ENCODE measurements at places on chromosomes 3 and 15.

- DNase-seq, result no peak
Measured at GRCh38 chr3:100893108-100893507, 100.1 kb downstream of the ABI3BP start.

GRCh38 chr15:58387130-58387529 is 44.7 kb upstream of the LIPC start:
- DNase-seq, result no peak

DNA sequence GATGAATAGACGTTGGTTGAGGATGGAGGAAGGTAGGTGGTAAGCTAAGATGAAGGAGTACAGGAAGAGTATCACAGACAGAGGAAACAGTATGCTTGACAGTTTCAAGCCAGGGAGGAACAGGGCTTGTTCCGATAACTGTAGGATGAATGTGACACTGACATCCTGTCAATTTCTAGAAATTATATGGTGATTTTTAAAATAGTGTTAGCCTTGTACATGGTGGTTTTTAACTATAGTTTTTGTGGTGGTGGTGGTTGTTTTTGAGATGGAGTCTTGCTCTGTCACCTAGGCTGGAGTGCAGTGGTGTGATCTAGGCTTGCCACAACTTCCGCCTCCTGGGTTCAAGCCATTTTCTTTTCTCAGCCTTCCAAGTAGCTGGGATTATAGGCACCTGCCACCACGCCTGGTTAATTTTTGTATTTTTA is 92.8 kb downstream of the FNDC3B start:
- no peak for DNase-seq

GRCh38 chr3:77247061-77247460 is 207.2 kb downstream of the ROBO2 start:
- no peak for DNase-seq

DNA sequence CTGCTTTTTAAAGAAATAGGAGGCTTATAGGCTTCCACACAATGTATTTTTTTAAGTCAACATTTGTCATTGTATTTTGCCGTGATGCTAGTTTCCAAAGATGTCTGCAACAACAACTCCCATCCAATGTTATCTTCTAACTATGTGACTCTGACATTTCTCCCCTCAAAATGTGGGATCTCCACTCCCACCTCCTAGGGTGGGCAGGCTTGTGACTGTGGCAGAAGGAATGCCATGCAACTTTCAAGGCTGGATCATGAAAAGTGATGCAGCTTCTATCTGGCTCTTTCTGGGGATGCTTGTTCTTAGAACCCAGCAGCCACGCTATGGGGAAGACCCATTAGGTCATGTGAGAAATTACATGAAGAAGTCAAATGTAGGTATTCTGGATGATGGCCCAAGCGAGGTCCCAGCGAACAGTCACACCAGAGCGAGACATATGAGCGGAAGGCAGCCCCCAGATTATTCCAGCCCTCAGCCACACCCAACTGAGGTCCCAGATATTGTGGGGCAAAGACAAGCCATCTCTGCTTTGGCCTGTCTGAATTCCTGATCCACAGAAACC is 124.3 kb downstream of the BDH1 start:
- no peak for DNase-seq

GRCh38 chr3:42277676-42278075 is 11.7 kb upstream of the CCK start:
- no peak for DNase-seq

- DNase-seq, result no peak
Measured at GRCh38 chr3:53819163-53819868, 26.9 kb downstream of the CHDH start.

GRCh38 chr15:35218215-35218614 is 133.1 kb upstream of the NANOGP8 start:
- DNase-seq, result no peak

- no peak for DNase-seq
Measured at GRCh38 chr3:142232340-142232739, 7.0 kb upstream of the GK5 start.

GRCh38 chr3:136543385-136543784 is 208.8 kb downstream of the STAG1 start:
- DNase-seq, result no peak

DNA sequence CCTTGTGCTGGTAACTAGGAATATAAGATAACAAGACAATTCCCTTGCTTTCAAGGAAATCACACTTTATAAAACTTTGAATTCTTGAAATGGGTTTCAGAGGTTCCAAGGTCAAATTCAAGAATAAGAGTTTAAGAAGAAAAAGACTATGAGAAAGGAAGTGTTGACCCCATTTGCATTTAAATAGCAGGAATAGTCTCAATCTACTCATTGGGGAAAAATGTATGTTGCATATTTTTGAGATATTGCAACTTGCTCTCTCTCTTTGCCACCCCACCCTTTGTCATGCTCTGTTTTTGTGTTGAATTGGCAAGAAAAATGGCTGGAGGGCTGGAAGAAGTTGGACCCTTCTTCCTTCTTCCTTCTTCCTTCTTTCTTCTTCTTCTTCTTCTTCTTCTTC is 699.2 kb downstream of the TUSC7 start:
- DNase-seq, result no peak

DNA sequence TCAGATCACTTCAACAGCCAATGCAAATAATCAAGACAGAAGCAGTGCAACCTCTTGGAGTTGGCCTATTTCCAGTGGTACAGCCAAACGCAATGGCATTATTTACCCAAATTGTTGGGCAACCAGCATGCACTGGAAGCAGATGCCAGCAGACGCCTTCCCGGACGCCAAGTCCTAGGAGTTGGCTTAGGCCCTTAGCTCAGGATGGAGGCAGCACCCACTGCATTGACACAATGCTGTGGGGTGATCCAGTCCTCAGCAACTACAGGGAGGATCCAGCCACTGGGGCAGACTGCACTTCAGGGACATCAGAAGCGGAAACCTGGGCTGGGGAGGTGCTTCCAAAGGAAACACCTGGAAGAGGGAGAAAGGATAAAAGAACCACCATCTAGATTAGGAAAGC is 290.4 kb downstream of the FAM43A start:
- DNase-seq, result no peak

DNA sequence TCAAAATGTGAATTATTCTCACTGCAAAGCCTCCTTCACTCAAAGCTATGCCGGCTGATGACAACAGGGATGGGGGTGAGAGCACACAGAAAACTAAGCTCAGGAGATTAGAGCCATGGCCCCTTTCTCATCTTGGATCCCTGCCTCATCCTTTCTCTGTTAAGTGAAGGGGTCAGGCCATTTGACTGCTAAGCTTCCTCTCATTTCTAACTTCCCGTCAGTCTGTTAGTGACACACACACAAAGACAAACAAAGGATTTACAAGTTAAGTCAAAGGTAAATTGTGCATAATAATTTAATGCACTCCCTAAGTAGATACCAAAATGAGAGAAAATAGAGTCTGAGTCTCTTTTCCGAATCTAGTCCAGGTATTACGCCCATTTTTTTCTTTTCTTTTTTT is 1.2 kb downstream of the SS18L2 start:
- DNase-seq, result no peak

- DNase-seq, result no peak
Measured at GRCh38 chr3:125032100-125032643, 23.6 kb downstream of the HEG1 start.

DNA sequence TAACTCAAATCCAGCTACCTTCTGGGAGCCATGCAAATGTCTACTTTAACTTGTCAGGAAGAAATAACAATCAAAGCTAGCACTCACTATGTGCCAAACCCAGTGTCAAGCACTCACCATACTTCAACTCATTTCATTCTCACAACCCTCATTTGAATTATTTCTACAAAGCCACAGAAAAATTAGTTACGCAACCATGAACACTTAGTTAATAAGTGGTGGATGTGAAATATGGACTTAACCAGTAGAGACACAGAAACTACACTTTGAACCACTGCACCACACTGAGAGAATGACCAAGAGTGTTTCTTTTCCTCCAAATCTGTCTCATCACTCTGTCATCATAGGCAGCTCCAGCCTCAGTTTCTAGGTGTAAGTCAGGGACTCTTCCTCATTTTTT is 91.0 kb upstream of the MBNL1 start:
- DNase-seq, result no peak

DNA sequence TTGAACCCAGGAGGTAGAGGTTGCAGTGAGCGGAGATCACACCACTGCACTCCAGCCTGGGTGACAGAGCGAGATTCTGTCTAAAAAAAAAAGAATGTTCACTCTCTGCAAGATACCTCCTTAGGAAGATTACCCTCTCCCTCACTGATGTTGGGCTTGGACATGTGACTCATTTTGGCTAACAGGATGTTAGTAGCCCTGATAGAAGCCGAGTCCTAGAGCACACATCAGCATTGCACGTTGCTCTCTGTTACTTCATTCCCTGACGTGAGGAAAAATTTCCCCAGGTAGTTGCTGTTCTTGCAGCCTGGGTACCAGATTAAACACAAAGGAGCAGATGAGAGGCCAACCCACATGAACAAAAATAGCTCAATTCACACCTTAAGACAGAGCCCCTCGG is 78.1 kb upstream of the PRICKLE2 start:
- no peak for DNase-seq

DNA sequence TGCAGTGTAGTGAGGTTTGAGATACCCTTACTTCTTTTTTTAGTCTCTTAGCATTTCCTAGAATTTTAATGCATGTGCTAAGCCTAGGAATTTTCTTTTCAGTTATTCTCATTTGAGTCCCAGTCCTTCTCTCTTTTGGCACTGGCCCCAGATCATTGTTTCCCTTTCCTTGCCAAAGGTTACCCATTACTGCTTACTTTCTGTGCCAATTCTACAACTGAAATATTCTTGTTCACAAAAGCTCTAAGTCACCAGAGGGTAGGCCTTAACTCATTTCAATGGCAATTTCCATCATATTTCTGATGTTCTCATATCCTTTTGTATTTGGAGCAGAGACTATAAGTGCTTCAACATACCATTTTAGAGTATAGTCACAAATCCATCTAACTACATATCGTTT is 199.6 kb upstream of the CBLB start:
- DNase-seq, result no peak

GRCh38 chr3:21067031-21067813 is 683.8 kb downstream of the ZNF385D start:
- no peak for DNase-seq

- no peak for DNase-seq
Measured at GRCh38 chr15:48696627-48697312, 51.3 kb upstream of the FBN1 start.

GRCh38 chr15:33834892-33835743 is 133.2 kb upstream of the CHRM5 start:
- no peak for DNase-seq

DNA sequence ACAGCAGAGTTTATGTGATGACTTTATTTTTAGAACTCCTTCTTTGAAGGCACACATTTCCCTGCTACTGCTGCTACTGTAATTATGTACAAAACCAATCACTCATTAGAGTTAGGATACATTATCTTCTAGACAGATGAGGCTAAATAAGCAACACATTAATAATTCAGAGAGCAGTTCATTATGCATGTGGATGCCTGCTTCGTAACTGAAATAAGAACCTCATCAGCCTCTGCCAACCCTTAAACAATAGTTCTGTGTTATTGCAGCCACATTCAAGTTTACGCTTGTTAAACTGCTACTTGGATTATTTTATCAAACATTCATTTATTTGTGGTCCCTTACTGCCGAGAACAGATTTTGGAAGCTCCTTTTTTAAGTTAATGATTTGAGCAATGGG is 52.5 kb upstream of the C15orf61 start:
- DNase-seq, result no peak

DNA sequence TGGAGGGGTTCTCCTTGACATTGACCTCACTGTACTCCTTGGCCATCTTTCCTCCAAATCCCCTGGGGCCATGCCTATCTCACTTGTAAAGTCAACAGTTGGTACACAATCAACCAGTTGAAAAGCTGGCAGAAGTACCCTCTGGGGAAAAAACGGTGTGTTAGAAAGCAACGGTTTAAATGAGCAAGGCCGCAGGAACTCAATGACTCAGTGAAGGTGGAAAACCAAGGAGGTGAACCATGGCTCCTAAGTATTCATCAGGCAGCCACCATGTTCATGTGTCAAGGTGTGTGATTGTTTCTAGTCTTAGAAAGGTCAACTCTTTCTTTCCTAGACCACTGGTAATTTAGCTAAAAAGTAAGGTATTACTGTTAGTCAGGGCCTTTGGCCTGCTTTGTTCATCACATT is 130.9 kb upstream of the SATB1 start:
- DNase-seq, result no peak

GRCh38 chr3:3110299-3110630 is at the start of gene IL5RA:
TSS of gene IL5RA (minus strand) at chr3:3110374. CDS start at chr3:3104984, 5,390 bp downstream.
- no peak for DNase-seq

DNA sequence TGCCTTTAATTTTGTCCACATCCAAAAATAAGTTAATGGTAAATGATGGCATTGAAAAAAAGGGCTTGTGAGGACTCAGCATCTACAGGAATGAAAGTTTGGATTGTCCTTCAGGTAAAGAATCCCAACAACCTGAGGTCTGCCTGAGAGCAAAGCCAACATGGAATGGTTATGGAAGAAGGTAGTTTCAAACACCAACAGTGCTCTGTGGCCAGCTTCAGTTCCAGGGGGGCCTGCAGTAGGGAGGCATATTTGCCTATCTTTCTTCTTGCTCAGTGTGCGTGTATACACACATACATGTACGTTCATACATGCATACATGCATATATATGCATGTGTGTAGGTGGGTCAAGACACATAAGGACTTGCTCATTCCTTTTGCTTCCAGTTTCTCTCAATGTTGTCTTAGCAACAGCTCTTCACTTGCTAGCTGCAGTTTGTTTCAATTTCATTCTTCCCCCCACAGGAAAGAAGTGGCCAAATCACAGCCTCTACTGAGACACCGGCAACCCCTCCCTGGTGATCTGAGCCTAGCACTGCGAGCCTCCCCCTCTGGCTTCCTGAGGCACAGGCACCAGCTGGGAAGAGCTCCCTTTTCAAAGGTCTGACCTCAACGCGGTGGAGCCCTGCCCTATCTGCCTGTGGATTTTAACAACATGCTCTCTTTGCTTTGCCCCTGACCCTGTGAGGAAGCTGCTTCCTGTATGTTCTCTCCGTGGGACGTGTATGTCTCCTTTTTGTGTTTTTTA is 146.2 kb downstream of the KLF13 start:
- peak; percentile 83 for DNase-seq

DNA sequence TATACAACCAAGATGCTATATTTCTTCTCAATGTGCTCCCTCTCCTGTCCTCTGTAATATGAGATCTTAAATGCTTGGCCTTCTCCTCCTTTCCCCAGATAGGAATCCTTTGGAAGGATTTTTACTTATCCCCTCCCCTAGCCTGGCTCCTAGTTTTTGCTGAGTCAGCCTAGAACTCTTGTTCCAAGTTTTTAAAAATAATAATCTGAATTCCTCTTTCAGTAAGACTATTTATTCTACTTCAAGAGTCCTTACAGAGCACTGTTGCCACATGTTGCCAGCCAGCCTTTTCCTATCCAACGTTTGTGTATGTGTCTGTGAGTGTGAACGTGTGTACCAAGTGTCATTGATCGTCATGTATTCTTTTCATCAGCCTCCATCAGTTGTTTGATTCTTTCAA is 11.0 kb upstream of the KCNMB2 start:
- no peak for DNase-seq

GRCh38 chr3:35624698-35625097 is 14.6 kb upstream of the ARPP21 start:
- DNase-seq, result no peak

DNA sequence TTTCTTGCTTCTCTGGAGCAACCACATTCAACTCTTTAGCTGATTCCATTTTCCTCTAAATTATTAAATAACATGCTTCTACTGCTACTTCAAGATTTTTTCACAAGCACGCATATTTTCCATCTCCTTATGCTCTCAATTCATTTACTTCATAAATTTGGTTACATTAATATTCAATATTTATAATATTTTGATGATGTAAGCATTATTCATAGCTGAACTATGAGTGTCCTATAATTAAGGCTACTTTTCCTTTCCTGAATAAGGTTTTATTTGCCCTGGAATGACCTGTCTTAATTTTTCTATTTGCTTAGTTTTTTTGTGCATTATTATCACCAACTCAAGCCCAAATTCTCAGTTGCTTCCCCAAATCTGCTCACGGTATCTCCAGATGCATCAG is 109.4 kb upstream of the ADPGK start:
- DNase-seq, result no peak

All from GM10248 (cell line).